GM23338 (cell line): ENCODE measurements at places on chromosomes 3 and 15. TPM values are rescaled to one million over a fixed set of nuclear protein-coding genes. Genes with fewer than 3 reads are reported as not detected.

GRCh38 chr3:132034486-132035464, at the start of gene CPNE4:
TSS of gene CPNE4 (minus strand) at chr3:132035014.
- peak; percentile 94 for DNase-seq

DNA sequence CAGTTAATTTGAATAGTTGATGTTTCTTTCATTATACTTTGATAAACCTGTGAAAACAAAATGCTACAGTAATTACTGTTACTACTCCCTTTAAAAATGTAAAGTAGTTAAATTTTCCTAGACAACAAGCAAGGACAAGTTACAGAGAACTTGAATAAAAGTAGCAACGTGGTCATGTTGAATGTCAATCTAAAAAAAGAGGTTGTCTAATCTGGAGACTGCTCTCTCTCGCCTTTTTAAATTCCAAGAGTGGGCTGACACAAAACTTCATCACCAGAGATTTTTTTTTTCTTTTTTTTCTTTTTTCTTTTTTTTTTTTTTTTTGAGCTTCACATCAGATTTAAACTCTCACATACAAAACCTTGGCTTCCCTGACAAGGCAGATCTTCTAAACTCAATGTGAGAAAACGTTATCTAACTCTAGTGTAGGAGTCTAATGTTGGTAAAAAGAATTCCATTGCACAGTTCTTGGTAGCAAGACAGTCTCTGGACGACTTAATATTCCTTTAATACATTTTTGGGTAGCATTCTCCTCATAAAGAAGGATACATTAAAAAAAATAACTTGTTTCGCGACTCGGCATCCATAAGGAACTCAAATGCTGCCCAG, 4.1 kb downstream of the FOXP1 start:
- no peak for DNase-seq

DNA sequence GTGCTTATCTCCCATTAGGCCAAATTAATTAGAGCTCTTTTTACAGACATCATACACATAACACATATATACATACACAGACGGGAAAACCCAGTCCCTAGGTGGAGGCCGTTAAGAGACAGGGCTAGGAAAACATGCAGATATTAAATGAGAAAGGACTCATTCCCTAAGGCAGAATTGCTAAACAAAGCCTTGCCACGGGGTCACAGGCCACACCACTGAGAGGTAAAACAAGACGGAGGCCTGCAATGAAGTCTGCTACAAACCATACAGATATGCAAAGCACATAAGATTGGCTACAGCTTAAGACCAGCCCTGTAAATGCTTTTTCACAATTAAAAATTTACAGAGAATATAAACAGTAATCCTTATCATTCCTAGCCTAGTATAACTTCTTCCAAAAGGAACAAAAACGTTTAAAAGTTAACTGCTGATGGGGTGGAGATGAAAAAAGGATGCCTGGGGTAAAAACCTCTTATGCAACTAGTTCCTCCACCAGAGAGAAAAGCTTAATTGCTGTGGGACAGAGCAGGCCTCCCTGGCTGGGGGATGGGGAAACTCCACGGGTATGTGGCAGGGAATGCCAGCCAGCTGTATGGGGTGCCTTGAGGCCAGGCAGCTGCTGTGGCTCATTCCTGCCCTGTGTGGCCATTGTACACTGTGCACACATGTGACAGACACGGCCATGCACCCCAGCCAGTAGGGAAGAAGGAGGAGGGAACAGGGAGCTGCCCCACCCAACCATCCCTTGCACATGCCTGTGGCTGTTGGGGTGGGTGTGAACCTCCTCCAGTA, 481.4 kb upstream of the LMCD1 start:
- no peak for DNase-seq

DNA sequence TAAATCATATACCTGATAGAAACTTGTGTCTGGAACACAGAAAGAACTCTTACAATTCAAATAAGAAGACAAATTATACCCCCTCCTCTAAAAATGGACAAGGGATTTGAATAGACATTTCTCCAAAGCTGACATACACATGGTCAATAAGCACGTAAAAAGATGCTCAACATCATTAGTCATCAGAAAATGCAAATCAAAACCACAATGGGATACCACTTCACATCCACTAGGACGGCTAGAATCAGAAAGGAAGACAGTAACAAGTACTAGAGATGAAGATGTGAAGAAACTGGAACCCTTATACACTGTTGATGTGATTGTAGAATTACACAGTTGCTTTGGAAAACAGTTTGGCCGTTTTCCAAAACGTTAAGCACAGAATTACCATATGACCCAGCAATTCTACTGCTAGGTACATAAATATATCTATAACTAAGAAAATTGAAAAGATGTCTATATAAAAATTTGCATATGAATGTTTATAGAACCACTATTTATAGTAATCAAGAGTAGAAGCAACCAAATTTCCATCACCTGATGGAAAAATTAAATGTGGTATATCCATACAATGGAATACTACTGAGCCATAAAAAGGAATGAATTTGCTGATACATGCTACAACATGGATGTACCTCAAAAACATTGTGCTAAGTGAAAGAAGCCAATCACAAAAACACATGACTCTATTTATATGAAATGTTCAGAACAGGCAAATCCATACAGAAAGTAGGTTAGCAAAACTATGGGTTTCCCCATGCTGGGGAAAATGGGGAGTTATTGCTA, 60.8 kb downstream of the GREM1 start:
- DNase-seq = no peak

Gene B3GALNT1
- total RNA-seq = 5.9 and 8.3 TPM in 2 replicates

Gene PLAAT1
- 5.4 and 6.6 TPM in 2 replicates for total RNA-seq

Gene CPLX3
- total RNA-seq = 0.62 and 0.66 TPM in 2 replicates

Gene SAMD7
- not detected in 2 replicates for total RNA-seq
